CD4-positive, alpha-beta T cell treated with Interleukin-15 for 4 hours (primary cell): ENCODE measurements at places on chromosomes 5 and 9.

DNA sequence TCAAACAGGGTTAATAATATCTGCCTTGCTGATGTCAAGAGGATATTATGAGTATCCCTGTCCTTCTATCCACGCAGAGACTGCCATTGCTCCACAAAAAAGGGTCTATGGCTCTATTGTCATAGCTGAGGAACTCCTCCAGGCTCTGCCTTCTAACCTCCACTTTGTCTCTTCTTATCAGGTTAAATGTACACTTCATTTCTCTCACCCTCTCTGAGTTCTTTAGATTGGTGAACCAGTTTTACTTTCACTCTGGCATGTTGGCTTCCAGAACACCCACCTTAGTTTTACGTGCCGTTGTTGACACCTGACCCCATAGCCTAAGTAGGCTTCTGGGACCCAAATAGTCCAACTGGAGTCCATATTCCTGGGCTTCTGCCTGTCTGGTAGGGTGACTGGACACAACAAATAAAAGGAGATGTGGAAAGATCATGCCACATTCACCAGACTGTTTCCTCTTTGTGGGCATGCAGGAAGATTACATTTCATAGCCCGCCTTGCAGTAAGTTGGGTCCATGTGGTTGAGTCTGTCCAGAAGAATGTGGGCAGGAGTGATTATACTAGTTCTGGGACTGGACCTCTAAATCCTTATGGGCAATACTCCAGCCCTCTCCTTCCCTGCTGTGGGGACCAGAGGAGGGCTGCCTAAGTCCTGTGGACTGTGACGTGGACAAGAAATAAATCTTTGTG, 350.4 kb upstream of the CLINT1 start:
- no peak for DNase-seq

DNA sequence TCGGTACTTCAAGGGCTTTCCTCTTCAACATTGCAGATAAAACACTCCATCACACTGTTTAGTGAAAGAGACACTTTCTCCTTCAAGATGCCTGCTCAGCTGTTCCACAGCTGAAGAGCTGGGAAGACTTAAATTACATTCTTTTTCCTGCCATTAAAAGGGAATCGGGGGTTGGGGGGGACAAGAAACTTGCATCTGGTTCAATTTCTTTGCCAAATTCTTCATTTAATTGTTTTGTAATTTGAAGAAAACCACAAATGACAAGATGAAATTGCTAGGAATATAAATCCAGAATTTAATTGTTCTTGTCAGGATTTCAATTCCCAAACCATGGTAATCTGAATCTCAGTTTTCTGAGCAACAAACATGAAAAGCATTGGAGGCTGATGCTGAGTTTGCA, 478.3 kb downstream of the EBF1 start:
- DNase-seq = no peak

GRCh38 chr5:107467137-107467932, 203.4 kb downstream of the EFNA5 start:
- DNase-seq = no peak

DNA sequence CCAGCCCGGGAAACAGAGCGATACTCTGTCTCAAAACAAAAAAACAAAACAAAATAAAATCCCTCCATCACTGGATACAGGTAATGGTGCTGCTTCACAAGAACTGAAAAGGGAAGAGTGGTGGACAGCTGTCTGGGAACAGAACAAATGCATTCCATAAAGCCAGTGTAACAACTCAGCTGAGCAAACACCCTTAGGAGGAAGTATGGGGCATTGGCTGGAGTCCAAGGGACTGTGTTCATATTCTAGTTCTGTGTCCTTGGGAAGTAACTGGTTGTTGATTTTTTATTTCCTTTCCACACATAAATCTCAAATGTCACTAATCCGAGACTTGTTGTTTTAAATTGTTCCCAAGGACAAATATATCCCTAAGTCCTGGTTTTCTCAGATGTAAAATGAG, 38.3 kb downstream of the HTR1A start:
- no peak for DNase-seq

- DNase-seq = no peak
Observed at GRCh38 chr9:128906741-128907140, 14.0 kb upstream of the PHYHD1 start.

DNA sequence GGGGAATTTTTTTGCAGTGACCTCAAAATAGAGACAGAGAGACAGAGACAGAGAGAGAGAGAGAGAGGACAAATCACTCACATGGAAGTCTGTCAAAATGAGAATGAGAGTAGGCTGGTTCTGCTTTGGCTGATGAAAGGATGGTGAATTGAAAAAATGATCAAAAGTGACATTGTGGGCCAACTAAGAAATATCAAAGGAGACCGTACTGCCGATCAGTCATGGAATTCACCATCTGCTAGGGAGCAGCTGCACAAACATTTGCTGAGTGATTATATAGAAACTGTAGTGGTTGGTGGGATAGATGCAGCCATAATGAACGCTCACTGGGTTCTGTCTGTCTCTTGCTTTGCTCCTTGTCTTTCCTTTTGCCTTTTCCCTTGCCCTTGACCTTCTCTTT, 476.6 kb upstream of the SGCD start:
- no peak for DNase-seq
